Transverse colon (tissue), 4 donors: ENCODE measurements at places on chromosomes 13 and 19.

GRCh38 chr13:102978168-102978567 is 88.0 kb downstream of the SLC10A2 start:
- H3K4me1 ChIP-seq, result no peaks in the 10 kb centered on the region
- no peak for DNase-seq
- no peaks in the 10 kb centered on the region for H3K36me3 ChIP-seq
- H3K27me3 ChIP-seq, result peaks cover 5% of the 10 kb centered on the region

- H3K4me3 ChIP-seq, result no peak overlapping the region
- H3K36me3 ChIP-seq, result no peaks in the 10 kb centered on the region
- H3K27ac ChIP-seq, result no peak overlapping the region
These were observed 17.0 kb downstream of the EFNA2 start for GRCh38 chr19:1302533-1303239.

DNA sequence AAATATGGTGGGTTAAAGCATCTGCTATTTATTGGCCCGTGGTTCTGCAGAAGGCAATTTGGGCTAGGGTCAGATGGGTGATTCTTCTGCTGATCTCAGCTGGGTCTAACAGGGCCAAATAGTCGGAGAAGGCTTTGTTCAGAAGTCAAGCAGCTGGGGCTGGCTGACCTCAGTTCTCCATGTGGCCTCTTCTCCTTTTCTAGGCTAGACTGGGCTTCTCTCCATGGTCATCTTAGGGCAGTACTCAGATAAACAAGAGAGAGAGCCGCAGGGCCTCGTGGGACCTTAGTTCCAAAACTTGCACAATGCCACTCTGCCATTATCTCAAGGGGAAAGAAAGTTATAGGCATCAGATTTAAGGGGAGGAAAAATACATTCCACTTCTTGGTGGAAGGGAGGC is 89.6 kb downstream of the NALCN start:
- no peak overlapping the region for H3K4me3 ChIP-seq
- no peaks in the 10 kb centered on the region for H3K27me3 ChIP-seq
- no peaks in the 10 kb centered on the region for H3K36me3 ChIP-seq

DNA sequence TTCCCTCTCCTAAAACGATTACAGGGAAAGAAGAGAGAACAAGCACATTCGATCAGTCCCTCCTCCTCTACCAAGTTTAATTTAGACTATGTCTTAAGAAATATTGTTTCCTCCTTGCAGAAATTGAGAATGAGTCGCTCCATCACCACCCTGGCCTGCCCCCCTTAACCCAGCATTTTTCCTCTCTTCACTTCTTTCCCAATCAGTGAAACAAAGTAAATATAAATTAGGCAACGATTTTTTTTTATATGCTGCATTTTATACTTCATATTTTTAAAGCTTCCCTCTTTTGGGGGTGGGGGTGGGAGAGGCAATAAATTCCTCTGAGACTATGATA is 300.0 kb downstream of the SPRY2 start:
- H3K27ac ChIP-seq, result no peak overlapping the region
- no peak overlapping the region for H3K4me3 ChIP-seq
- DNase-seq, result no peak
- H3K27me3 ChIP-seq, result no peaks in the 10 kb centered on the region
- no peaks in the 10 kb centered on the region for H3K36me3 ChIP-seq
- H3K4me1 ChIP-seq, result no peaks in the 10 kb centered on the region

GRCh38 chr19:38664503-38665211 is 17.2 kb downstream of the ACTN4 start:
- H3K27ac ChIP-seq, result peak overlapping the region; percentile 99
- H3K4me1 ChIP-seq, result peaks cover 95% of the 10 kb centered on the region
- DNase-seq, result no peak
- H3K4me3 ChIP-seq, result no peak overlapping the region
- no peaks in the 10 kb centered on the region for H3K36me3 ChIP-seq
